Stimulated activated CD4-positive, alpha-beta T cell treated with anti-CD3 and anti-CD28 coated beads, TNF-alpha, amount 100 ng/mL, for 48 hours (primary cell): ENCODE measurements at places on chromosomes 2 and 18.

DNA sequence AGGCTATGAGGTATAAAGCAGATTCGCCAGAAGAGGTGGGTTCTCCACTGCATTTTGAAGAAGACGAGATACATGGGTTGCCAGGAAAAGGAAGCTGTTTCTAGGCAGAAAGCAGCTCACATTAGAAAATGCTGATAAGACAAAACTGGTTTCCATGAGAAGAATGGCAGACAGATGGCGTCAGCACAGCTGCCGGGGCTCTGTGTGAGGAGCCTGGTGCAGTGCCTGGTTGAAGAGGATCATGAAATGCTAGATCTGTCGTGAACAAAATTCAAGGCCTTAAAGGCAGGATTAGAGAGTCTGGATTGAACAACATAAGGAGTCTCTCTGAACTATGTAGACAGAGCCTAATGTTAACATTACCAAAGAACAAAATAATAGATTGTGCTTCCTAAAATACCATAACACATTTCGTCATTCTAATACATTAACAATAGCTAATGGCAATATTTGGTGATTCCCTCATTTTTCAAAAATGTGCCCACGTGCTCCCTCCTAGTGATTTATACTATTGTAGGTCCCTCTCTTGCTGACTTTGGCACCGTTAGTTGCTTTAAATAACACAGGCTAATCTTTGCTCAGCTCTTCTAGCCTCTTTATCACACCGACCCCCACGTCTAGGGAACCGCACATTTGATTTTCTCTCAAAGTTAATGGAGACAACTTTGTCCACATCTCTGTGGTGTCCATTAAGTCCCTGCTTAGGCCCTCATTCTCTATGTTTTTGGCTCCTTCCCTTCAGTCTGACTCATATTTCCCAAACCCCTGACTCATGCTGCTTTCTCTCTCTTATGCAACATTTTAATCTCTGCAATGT is 38.2 kb downstream of the EFEMP1 start:
- DNase-seq: no peak

DNA sequence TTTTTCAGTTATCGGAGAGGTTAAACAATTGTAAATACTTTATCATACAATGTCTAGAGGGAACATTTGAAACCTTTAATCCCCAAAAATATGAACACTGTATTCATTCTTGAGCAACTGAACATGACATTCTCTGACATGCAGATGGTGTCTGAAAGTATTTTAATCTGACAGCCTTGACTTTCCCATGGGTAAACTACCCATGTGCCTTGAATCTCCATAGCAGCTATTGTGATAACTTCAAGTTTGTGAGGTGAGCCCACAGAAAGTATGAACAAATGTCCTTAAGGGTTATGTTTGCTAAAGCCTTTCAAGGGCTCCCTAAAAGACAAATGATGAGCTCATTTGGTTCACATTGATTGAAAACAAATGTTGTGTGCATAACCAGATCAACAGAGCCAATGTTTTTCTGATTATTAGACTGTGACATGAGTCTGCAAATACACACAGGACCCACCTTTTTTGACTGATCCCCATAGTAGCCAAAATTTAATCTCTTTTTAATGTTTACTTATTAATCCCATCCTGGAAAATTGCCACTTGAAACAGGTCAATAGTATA is 1326.0 kb downstream of the LRP1B start:
- DNase-seq: no peak

- DNase-seq: no peak
Observed at GRCh38 chr2:166092889-166093288, 34.9 kb downstream of the SCN1A start.

DNA sequence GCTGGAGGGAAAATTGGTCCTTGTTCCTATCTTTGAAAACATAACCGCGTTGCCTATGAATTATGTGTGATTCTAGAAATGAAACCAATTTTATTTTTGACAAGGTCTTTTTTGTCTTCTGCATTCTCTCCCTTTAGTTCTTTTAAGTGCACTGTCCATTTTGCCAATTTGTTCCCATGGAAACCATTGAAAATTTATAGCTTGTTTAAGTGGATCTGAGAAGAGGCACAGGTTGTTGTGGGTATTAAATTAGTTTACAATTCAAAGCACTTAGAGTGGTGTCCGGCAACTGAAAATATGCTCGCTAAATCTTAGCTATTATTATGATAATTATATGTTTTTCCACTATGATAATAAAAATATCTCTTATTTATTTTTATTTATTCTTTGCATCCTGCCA is 107.5 kb upstream of the FSHR start:
- no peak for DNase-seq

DNA sequence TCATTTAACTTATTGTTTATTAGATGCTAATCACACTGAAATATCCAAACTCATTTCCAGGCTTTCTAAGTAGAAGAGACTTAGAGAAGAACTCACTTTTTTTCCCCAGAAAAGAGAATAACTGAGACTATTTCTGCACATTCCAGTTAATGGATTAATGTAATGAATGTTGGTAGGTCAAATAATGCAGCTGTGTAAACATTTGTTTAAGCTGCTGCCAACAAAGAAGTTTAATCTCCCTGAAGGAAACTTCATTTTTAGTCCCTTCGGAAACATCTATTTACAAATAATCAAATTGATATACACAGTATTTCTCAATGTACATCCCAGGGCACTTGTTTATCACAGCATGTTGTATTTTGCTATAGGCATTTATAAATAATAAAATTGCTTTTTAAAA is 126.9 kb downstream of the KCNS3 start:
- DNase-seq: no peak
